ENCODE measurements at places on chromosomes 3 and 15.

GRCh38 chr3:26347150-26347549 is 275.4 kb upstream of the LRRC3B start:
- DNase-seq, result no peak

GRCh38 chr3:122076491-122077292 is 21.5 kb downstream of the CD86 start:
- no peak for DNase-seq

DNA sequence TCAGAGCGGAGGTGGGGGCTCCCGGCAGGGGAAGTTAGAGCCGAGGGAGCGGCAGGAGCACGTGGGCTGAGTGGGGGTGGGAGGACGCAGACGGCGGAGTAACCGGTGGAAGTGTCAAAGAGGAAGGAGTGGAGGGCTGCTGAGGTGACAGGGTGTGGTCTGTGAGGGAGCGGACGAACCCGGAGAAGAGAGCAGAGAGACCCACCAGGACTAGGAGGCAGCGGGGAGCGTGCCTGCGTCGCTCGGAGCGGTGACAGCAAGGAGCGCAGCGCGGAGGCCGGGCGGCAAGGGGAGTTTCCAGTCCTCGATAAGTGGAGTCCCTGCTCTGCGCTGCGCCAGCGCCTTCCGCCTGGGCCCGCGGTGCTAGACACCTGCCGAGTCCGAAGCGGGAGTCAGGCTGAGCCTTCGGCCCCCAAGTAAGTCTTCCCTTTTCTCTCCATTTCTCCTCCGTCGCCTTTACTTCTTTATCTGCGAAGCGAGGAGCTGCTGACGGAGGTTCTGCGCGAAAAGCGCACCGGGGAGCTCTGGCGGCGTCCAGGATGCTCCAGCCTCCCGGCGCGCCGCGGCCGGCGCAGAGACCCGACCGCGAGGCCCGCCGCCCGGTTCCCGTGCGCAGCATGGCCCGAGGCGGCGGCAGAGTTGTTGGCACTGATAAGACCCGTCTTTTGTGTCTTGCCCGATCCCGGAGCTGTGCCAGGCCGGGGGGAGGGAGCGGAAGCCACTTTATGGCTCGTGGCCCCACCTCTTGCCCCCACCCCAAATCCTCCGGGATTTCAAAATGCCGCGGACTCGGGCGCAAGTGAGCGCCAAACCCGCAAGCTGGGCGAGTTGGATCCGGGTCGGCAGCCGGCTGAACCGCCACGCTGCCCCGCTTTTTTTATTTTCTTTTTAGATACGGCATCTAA is 533.0 kb upstream of the SEMA6D start:
- no peak for DNase-seq

- DNase-seq, result no peak
Observed at GRCh38 chr3:129439226-129439816, 427 bp downstream of the MBD4 start.

GRCh38 chr3:186942168-186942567 is 11.8 kb downstream of the ST6GAL1 start:
- no peak for DNase-seq

- DNase-seq, result no peak
Observed at GRCh38 chr3:134314588-134315285, 59.5 kb downstream of the AMOTL2 start.

GRCh38 chr3:126349071-126349470 is 8.1 kb downstream of the KLF15 start:
- DNase-seq, result no peak

DNA sequence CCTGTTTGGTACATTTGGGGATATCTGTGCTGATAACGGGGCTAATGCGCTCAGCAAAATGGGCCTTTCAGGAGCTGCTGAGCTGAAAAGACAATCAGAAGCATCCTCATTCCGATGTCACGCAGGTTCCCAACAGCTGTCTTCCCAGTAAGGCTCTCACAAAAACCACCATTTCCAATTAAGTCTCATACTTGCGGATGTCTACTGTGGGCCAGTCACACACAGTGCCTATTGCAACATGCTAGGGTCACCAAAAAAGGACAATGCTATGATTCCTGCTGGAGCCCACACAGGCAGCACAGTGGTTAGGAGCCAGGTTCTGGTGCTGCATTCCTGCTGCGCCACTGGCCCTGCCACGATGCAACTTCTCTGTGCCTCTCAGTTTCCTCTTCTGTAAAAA is 16.4 kb upstream of the LDHAL6B start:
- no peak for DNase-seq

DNA sequence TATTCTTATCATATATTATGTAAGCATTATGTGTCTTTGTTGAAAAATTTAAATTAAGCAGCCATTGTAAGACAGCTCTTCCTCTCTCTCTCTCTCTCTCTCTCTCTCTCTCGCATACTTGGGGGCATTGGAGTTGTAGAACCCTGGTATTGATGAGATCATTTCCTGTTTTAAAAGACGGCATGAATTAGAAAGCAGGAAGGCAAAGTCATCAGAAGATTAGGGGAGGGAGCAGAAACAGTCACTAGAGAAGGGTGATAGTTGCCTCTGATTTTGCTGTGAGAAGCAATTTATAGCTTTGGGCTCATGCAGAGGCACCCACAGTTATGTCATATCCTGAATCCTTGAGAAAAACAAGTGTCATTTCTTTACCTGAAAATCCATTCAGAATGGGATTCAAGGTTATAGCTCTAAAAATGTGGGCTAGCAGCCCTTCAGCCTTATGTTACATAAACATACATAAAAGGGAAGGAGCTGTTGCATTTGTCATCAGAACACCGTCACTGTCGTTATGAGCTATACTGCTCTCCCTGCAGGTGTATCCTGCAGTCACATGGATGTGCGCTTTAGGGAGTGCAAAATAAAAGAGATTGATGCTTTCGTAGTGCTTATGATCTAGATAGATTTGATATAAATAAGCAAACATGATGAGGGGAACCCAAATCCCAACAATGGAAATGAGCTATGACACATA is 213.8 kb downstream of the NR1D2 start:
- DNase-seq, result no peak

GRCh38 chr3:186986406-186986805 is 56.1 kb downstream of the ST6GAL1 start:
- no peak for DNase-seq

DNA sequence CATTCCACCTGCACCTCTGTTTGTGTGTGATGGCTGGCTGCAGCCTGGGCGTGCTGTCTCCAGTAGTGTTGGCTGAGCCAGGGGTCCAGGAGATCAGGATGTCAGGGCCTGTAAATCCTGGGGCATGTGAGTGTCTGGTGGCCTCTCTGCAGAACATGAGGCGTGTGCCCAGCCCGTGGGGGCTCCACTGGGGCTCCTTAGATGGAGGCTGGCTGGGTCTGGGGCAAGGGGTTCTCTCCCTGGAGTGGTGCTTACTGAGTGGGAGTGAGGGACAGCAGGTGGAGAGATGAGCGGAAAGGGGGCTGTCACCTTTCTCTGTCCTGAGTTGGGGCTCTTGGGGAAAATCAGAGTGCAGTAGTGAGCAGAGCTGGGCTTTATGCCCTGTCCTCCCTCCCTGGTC is 152.2 kb downstream of the CHDH start:
- DNase-seq, result no peak

GRCh38 chr3:14818804-14819500 is at the start of gene FGD5:
TSS of gene FGD5 (plus strand) at chr3:14818962. CDS start at chr3:14819072, 110 bp downstream.
- DNase-seq, result no peak

DNA sequence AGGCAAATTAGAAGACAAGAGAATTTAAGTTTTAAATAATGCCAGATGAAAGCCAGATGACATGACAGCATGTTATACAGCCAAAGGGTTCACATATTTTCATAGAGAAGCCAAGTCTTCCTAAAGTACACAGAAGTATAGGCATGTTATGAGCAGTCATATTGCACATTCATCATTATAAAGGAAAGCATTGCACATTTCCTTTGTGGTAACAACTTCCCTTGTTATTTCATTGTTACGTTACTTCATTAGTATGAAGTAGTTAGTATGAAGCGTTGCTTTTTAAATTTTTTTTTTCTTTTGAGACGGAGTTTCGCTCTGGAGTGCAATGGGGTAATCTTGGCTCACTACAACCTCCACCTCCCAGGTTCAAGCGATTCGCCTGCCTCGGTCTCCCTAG is 4.6 kb upstream of the ABCC5 start:
- no peak for DNase-seq

GRCh38 chr15:64779024-64779423 is 3.6 kb upstream of the RBPMS2 start:
- no peak for DNase-seq

DNA sequence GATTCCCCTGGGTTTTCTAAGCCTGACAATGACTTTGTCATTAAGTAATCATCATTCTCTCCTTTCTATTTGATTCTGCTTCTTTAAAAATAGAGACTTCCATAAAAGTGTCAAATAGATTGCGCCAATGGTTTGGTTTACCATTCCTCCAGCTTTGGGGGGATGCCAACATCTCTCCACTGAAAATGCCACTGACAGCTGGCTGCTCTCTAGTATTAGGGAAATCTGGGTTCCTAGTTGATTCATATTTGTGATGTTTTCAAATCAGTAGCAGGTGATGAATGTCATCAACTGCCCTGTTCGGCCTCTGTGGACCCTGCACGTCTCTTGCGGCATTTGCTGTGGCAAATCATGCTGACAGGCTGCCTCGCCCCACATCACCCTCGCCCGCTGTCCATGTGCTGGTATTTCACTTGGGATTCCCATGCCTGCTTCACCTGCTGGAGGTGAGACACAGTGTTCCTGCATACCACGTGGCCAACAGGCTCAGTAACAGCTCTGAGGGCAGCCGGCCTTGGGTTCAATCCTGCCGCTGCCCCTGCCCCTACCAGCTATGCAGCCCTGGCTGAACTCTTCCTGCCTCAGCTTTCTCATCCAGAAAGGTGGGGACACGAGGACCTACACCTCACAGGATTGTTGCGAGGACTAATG is 28.1 kb downstream of the ZXDC start:
- no peak for DNase-seq

DNA sequence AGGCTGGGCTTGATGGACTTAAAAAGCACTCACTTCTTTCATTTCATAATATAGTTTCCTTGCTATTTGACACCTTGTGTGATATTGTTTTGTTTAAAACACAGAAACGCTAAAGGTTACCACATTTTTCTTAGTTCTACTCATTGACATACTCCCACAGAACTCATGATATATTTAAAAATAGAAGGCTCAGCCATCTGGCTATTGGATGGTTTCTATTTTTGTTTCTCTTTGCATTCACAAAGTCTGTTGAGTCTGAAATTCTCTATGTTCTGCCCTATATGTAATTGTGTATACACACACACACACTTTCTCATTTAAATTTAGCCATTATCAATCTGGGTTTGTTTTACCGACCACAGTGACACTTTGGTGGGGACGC is 128.2 kb downstream of the SOX2 start:
- DNase-seq, result no peak

DNA sequence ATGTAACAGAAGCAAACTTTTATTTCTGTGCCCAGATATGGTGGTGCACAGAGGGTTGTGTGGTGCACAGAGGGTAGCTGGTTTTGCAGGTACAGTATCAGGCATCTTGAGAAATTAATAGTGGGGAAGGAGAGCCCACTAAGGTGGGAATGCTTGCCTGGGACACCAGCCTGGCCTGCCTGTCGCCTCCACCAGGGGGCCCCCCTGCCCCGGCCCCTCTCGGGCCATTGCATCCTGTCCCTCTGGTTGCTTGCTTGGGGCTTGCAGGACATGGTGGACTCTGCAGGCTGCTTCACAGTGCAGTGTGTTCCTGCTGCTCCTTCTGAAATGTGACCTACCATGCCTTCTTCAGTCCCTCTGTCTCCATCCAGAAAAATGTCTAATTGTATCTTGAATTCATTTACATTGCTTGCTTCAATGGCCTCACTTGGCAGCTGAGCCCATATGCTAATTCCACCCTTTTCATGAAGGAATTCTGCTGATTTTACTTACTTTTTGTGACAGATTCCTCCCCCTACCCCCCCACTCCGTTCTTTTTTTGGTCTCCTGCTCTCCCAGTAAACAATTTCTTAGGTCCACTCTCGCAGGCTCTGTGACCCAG is 73.6 kb downstream of the EEFSEC start:
- DNase-seq, result peak; percentile 77

DNA sequence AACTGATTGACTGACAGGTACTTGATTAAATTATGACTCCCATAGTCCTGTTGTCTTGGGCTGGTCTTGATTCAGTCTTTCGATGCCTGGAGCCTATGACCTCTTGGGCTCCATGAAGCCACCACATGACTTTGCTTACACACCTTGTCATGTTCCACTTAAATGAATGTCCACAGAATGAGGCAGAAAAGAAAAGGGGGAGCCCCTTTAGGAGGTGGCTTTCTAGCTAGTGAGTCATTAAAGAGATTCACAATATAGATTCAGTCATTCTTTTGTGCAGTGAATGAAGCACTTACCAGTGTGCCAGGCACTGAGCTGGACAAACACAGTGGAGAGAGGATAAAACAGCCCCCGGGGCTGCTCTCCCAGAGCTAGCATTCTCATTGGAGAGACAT is 17.1 kb downstream of the VIPR1 start:
- no peak for DNase-seq

GRCh38 chr3:124137216-124137615 is 145.3 kb upstream of the ROPN1 start:
- no peak for DNase-seq

- DNase-seq, result no peak
Observed at GRCh38 chr3:82163907-82164520, 402.6 kb upstream of the GBE1 start.

- no peak for DNase-seq
Observed at GRCh38 chr15:40430271-40430805, 10.4 kb upstream of the BAHD1 start.

- DNase-seq, result no peak
Observed at GRCh38 chr15:68655686-68656437, 77.1 kb downstream of the CORO2B start.

Data from HuH-7 (cell line).